Activated B cell treated with CpG ODN at 0.5 μM for 24 hours (primary cell): ENCODE measurements at places on chromosomes 1 and 21.

GRCh38 chr21:28949318-28949717 is 43.4 kb downstream of the LTN1 start:
- no peak overlapping the region for H3K4me3 ChIP-seq
- no peaks in the 10 kb centered on the region for H3K27me3 ChIP-seq
- DNase-seq: no peak
- H3K36me3 ChIP-seq: peaks cover 70% of the 10 kb centered on the region
- H3K4me1 ChIP-seq: peaks cover 2% of the 10 kb centered on the region

GRCh38 chr1:85411567-85412305 is 53.2 kb downstream of the DDAH1 start:
- no peaks in the 10 kb centered on the region for H3K4me1 ChIP-seq
- no peak overlapping the region for H3K27ac ChIP-seq
- no peaks in the 10 kb centered on the region for H3K27me3 ChIP-seq
- peaks cover 7% of the 10 kb centered on the region for H3K36me3 ChIP-seq

DNA sequence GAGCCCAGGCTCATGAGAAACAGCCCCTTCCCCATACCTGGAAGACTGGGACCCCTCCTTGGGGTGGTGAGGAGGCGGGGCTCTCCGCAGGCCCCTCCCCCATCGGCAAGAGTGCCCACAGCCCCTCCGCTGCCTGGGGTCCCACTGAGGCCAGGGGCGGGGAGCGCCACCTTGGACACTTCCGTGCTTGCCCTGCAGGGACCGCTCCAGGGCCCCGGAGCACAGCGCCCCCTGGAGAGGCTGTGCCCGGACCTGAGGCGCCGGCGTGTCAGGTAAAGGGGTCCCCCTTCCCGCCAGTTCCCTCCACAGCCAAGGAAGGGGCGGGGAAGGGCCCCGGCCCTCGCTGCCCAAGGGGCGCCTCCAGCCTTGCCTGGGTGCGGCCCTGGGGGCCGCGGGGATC is 21.5 kb downstream of the INAVA start:
- no peak overlapping the region for H3K27ac ChIP-seq
- no peaks in the 10 kb centered on the region for H3K36me3 ChIP-seq
- no peak for DNase-seq
- no peaks in the 10 kb centered on the region for H3K27me3 ChIP-seq
- no peak overlapping the region for H3K4me3 ChIP-seq
- no peaks in the 10 kb centered on the region for H3K4me1 ChIP-seq

GRCh38 chr1:107789817-107790524 is 175.0 kb downstream of the VAV3 start:
- no peak overlapping the region for H3K4me3 ChIP-seq
- H3K27ac ChIP-seq: peak overlapping the region; percentile 0
- H3K36me3 ChIP-seq: no peaks in the 10 kb centered on the region
- no peaks in the 10 kb centered on the region for H3K27me3 ChIP-seq

GRCh38 chr1:173628888-173629287 is 6.2 kb upstream of the TEX50 start:
- peaks cover 7% of the 10 kb centered on the region for H3K27me3 ChIP-seq
- H3K36me3 ChIP-seq: no peaks in the 10 kb centered on the region
- no peaks in the 10 kb centered on the region for H3K4me1 ChIP-seq
- DNase-seq: no peak
- no peak overlapping the region for H3K4me3 ChIP-seq

DNA sequence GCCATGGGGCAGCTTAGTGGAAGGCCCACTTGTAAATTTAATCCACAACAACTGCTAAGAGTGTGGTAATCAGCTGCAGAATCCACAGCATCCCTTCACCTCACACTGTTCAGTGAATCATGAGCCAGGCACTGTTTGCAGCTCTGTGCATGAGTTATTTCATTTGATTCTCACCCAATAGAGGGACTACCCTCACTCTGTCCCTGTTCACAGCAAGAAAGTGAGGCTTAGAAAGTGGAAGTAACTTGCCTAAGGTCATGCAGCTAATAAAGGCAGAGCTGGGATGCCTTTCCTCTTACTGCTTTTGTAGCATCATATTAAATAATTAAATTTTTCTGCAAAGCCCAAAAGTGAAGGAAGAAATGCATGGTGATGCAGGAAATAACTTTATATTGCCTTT is 346.5 kb upstream of the PLD5 start:
- H3K27ac ChIP-seq: no peak overlapping the region
- H3K27me3 ChIP-seq: peaks cover 3% of the 10 kb centered on the region
- no peak for DNase-seq
- H3K36me3 ChIP-seq: no peaks in the 10 kb centered on the region
- H3K4me3 ChIP-seq: no peak overlapping the region

DNA sequence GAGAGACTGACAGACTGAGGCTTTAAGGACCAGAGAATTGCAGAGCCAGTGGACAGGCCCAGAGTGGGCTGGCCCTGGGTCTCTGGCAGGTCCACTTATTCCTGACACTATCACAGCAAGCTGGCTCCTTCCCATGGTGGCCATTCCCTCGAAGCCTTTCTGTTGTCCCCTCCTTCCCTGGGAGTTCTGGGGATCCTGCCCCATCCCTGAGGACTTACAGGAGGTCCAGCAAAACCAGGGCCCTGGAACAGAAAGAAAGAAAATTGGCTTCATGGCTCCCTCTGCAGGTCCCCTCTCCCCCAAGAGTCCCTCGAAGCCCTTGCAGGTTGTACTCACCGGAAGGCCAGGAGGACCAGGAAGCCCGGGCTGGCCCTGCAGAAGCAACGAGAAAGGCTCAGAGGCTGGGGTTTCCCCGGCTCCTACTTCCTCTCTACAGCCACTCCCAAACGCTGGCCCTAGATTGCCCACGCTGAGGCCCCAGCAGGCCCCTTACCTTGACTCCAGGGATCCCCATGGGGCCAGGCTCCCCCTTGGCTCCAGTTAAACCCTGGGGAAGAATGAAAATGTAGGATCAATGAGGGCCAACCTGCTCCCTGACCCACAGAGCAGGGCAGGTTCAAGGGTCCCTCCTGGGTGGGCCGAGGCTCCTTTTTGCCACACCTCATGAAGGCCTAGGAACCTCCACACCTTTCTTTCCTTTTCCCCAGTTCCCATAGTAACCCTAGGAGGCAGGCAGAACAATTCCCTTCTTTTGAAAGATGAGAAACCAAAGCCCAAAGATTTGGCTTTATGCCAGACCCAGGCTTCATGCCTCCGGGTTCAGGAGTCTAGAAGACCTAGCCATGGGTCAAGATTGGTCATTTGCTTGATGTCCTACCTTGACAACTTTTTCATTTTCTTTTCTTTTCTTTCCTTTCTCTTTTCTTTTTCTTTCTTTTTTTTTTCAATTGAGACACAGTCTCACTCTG is 4.6 kb downstream of the COL9A2 start:
- peaks cover 50% of the 10 kb centered on the region for H3K4me1 ChIP-seq
- peak overlapping the region; percentile 76 for H3K27ac ChIP-seq
- peaks cover 2% of the 10 kb centered on the region for H3K27me3 ChIP-seq
- no peaks in the 10 kb centered on the region for H3K36me3 ChIP-seq
- H3K4me3 ChIP-seq: peak overlapping the region; percentile 35

DNA sequence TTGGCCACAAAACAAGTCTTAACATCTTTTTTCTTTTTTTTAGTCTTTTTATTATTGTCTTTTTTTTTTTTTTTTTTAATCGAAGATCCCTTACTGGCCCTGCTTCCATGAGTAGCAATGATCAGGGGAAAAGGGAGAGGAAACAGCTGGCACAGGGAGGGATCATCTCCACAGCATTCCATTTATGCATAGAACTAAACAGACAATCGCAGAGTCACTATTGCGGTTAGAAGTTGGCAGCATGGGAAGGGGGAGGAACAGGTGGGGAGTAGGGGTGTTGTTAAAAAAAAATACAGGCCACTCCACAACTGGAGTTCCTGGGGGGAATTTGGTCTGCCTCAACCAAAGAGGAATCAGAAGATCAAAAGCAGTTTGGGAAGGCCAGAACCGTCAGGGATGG is 55.4 kb downstream of the C1orf185 start:
- no peaks in the 10 kb centered on the region for H3K36me3 ChIP-seq
- peaks cover 5% of the 10 kb centered on the region for H3K4me1 ChIP-seq
- peaks cover 11% of the 10 kb centered on the region for H3K27me3 ChIP-seq
- no peak for DNase-seq
- H3K27ac ChIP-seq: no peak overlapping the region

- H3K27me3 ChIP-seq: peaks cover 41% of the 10 kb centered on the region
- no peak overlapping the region for H3K27ac ChIP-seq
- H3K36me3 ChIP-seq: no peaks in the 10 kb centered on the region
- H3K4me1 ChIP-seq: no peaks in the 10 kb centered on the region
Observed at GRCh38 chr1:38766125-38766524, 93.4 kb downstream of the RRAGC start.

DNA sequence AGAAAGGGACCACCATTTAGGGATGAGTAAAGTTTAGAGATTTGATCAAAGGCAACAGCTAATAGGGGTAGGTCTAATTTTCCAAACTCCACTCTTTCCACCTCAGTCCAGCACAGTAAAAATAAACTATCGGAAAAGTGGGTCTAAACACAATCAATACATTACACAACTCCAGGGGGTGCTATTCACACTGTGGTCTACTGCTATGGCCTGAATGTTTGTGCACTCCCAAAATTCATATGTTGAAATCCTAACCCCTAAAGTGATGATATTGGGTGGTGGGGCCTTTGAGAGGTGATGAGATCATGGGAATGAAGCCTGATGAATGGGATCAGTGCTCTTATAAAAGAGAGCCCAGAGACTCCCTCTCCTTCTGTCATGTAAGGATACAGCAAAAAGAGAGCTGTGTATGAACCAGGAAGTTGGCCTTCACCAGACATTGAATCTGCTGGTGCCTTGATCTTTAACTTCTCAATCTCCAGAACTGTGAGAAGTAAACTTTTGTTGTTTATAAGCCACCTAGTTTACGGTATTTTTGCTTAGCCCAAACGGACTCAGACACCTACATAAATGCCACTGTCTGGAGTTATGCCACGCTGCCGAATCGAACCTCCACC is 193.9 kb downstream of the OMA1 start:
- H3K4me1 ChIP-seq: no peaks in the 10 kb centered on the region
- no peaks in the 10 kb centered on the region for H3K27me3 ChIP-seq
- no peaks in the 10 kb centered on the region for H3K36me3 ChIP-seq
- H3K27ac ChIP-seq: no peak overlapping the region

- no peak overlapping the region for H3K4me3 ChIP-seq
- no peaks in the 10 kb centered on the region for H3K27me3 ChIP-seq
- peaks cover 3% of the 10 kb centered on the region for H3K4me1 ChIP-seq
Observed at GRCh38 chr1:92441697-92442342, 44.9 kb downstream of the GFI1 start.

GRCh38 chr1:51442198-51442597 is 76.9 kb downstream of the EPS15 start:
- peaks cover 2% of the 10 kb centered on the region for H3K4me1 ChIP-seq
- H3K27me3 ChIP-seq: no peaks in the 10 kb centered on the region
- DNase-seq: no peak
- H3K36me3 ChIP-seq: peaks cover 79% of the 10 kb centered on the region
- no peak overlapping the region for H3K4me3 ChIP-seq
- H3K27ac ChIP-seq: no peak overlapping the region

DNA sequence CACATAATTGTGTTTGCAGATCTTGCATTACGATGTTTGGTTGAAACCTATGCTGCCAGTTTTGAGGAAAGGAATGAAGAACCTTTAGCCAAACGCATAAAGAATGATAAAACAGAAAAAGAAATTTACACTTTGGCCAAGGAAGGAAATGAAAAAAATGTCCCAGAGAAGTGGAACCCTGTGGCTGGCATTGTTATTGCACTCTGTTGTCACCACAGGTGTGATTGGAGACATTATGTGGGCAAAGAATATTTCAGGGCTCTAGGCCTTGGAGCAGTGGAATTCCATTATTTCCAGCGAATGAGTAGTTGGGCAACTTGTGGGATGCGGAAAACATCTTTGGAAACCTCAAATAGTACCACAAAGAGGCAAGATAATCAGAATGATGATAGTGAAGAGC is 14.9 kb downstream of the TRMT13 start:
- no peak overlapping the region for H3K27ac ChIP-seq
- DNase-seq: no peak
- H3K27me3 ChIP-seq: no peaks in the 10 kb centered on the region
